ENCODE measurements at places on chromosomes 12 and 14.

GRCh38 chr14:59308673-59309072 lies 120.2 kb downstream of the DAAM1 start:
- DNase-seq = no peak

GRCh38 chr14:105065280-105066228 lies at the start of gene GPR132:
Gene GPR132 (minus strand): TSS chr14:105065430. CDS start chr14:105055420, 10,010 bp downstream.
- peak; percentile 79 for DNase-seq

GRCh38 chr14:24958271-24958670 lies 91.7 kb downstream of the STXBP6 start:
- no peak for DNase-seq

GRCh38 chr12:119447618-119448017 lies 113.1 kb downstream of the CCDC60 start:
- no peak for DNase-seq

GRCh38 chr12:112973818-112974231 lies 4.5 kb upstream of the OAS2 start:
- no peak for DNase-seq

- DNase-seq = no peak
These were observed 76.1 kb downstream of the EPS8 start for GRCh38 chr12:15712823-15713660.

DNA sequence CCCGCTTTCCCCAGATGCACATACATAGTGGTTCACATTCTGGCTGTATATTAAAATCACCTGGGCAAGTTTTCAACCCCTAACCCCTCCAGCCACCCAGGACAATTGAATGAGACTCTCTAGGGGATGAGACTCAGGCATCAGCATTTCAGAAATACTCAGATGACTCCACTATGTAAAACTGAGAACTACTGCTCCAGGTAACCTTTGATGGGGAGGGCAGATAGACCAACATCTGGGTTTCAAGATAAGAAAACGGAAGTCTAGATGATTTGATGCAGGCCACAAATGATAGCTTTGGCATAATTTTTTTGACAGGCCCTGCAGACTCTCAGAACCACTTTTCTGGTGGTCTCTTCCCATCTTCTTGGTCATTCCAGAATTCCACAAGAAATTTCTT lies 341.1 kb downstream of the EMP1 start:
- no peak for DNase-seq

- DNase-seq = no peak
These were observed 10.7 kb upstream of the LRTM2 start for GRCh38 chr12:1809591-1810190.

- no peak for DNase-seq
These were observed 26.6 kb downstream of the NRDE2 start for GRCh38 chr14:90305176-90305601.

DNA sequence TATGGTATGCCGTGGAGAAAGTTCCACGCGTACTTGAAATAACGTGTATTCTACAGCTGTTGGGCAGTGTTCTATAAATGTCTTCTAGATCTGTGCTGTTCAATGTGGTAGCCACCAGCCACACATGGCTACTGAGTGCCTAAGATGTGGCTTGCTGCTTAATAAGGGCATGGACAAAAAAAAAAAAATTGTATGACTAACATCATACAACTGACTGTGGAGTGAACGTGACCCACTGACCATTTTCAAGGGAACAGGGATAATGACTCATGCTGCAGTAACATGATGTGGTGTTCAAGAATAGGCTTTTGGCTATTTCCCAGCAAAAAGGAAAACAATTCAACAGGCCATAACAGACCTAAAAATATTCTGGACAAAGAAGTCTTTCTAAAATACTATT lies 13.0 kb downstream of the ATG14 start:
- no peak for DNase-seq

- DNase-seq = no peak
These were observed 439.1 kb downstream of the NPAS3 start for GRCh38 chr14:33377596-33378390.

Measured in activated T-helper 1 cell treated with Interleukin-2 at 50 U/mL for 16 hours (primary cell).